ENCODE measurements at places on chromosomes 7 and 10. TPM values are rescaled to one million over a fixed set of nuclear protein-coding genes. Genes with fewer than 3 reads are reported as not detected.
A peak's percentile ranks its signal among the peaks of the same experiment; 100 is the strongest.

The DEPP1 gene
- polyA plus RNA-seq: 6.9 TPM

The IL6 gene
- not detected for polyA plus RNA-seq

The ENTPD7 gene
- 20.4 TPM for polyA plus RNA-seq

The SNCG gene
- polyA plus RNA-seq: 24.6 TPM

The RET gene
- 24.3 TPM for polyA plus RNA-seq

The SFXN2 gene
- polyA plus RNA-seq: 63.3 TPM

The DIP2C gene
- polyA plus RNA-seq: 20.7 TPM

The FAM200A gene
- polyA plus RNA-seq: 13.3 TPM

The CARD11 gene
- 1.2 TPM for polyA plus RNA-seq

The TAS2R3 gene
- polyA plus RNA-seq: 0.32 TPM

The PRPF18 gene
- 26.4 TPM for polyA plus RNA-seq

DNA sequence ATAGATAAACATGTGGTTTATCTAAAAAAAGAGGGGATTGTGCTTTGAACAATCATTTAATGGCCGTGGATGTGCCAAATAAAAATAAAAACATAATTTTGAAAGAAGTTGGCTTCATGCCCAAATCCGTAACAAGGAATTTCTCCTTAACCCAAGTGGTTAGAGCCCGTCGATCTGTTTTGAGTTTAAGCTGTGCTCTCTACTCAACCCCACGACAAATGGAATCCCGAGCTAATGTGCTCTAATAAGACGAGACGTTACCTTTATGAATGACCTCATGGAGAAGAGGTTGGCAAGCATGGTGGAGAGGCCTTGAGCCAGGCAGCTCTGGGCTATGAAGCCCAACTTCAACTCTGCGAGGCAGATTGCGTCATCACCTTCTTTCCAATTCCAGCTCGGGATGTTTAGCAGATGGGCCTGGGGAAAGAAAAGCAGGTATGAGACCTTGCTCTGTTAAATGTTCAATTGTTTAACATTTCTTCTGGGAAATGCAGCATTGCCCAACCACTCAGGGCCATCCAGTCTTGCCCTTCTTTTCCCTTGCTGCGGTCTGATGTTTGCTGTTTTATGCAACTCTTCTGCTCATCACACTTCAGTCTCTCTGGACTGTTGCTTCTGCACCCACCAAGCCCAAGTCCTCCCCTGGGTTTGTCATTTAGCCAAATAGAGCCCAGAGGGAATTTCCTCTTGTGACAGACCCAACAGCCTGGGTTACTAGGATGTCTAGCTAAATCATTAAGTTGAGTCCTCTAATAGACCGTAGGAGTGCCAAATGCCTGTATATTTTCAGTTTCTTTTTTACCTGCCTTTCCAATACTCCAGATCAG is 564.6 kb downstream of the KCNMA1 start:
- peak; percentile 28 for DNase-seq

GRCh38 chr10:48464871-48465736 is 139.8 kb downstream of the ARHGAP22 start:
- DNase-seq: no peak

- DNase-seq: no peak
Observed at GRCh38 chr7:75638594-75639070, 100.1 kb downstream of the HIP1 start.

GRCh38 chr10:24651923-24652322 is 71.8 kb downstream of the ARHGAP21 start:
- no peak for DNase-seq

DNA sequence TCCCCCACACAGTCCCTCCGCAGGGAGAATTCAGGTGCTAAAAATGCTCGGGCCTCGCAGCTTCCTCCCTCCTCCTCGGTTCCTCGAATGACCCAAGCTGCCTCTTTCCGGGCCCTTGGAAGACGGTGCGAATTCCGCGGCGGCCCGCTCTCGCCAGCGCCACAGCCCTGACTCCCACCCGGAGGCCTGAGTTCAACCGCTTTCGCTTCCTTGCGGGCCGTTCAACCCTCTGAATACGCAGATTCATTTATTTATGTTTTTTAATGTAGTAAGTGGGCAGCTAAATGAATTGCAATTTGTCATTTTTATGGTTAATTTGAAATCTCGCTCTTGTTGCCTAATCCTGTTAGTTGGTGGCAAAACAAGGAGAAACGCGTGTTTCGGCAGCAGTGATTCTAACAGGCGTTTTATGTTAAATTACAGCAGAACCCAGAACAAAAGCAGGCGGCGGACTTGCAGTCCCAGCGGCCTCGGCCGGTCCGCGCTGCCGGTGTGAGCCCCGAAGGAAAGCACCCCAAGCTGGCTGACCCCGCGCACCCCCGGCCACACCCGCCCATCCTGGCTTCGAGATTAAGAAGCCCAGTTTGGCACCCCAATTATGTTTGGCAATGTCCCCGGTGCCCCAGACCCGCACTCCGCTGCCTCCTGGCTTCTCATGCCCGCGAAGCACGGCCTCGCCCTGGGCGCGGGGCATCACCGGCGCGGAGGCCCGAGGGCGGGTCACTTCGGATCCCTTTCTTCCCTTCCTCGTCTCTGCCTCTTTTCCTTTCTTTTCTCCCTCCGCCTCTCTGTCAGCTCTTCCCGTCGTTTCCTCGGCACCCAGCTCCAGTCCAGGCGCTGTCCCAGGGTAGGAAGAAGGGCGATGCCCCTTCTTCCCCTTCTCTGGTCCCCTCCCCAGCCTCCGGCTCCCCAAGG is 75.9 kb downstream of the INSIG1 start:
- no peak for DNase-seq

- no peak for DNase-seq
Observed at GRCh38 chr7:27062946-27063345, 32.9 kb downstream of the HOXA1 start.

DNA sequence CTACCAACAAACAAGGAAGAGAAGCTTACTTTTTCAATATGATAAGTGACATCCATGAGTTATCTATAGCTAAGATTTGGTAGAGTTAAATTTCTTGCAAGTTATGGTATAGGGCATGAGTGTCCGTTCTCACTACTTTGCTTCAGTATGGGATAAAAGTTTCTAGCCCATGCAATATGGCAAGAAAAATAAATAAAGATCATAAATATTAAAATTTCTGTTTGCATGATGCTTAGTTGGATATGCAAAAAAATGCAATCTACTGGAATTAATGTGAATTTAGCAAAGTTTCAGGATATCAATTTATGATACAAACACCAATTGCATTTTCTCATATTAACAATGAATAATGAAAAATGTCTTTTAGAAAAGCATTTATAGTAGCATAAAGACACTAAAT is 148.7 kb upstream of the ADARB2 start:
- DNase-seq: no peak

DNA sequence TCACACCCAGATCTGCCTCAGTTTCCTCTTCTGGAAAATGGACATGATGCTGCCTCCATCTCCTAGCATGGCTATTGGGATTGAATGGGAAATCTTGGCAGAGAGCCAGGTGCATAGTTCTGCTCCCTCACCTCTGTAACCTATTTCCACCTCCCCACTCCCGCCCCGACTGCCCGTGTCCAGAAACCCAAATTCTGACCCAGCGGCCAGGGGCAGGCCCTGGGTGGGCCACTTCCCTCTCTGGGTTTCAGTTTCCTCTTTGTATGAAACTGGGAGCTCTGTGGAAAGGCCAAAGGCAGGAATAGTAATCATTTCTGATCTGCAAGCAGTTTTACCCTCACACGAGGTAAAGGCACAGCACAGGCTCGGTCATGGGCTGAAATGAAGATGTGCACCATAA is 74.1 kb upstream of the DUSP5 start:
- no peak for DNase-seq

- no peak for DNase-seq
Observed at GRCh38 chr10:79355420-79356017, 8.2 kb downstream of the PPIF start.

- no peak for DNase-seq
Observed at GRCh38 chr7:36381056-36381455, 8.6 kb upstream of the ANLN start.

DNA sequence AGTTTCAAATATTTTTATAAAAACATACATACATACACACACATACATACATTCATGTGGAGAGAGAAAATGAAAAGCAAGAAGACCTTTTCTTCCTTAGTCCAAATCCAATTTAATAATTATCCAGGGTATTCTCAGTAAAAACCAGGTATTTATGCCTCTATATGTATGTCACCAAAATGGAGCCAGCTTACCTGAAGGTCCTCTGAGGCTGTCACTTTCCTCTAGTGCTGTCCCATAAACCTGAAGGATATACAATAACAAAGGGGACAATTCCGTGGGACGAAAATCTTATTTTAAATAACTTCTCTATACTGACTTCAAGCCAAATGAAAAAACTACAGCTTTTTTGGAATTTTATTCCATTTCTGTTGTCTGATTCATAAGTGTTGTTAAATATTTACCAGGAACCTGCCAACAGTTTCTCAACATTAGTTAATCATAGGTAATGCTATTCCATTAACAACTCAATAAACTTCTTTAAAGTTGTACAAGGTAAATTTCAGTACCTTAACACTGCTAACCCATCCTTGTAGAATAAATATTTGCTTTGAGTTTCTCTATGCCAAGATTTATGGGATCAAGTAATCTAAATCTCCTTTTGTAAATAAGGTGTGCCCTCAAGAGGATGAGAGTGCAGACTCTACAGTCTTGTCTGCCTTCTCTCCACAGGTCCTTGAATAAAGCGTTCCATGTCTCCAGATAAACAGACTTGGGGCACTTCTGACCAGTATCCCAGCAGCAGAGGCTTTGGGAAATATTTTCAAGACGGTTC is 260.3 kb downstream of the AHR start:
- no peak for DNase-seq

DNA sequence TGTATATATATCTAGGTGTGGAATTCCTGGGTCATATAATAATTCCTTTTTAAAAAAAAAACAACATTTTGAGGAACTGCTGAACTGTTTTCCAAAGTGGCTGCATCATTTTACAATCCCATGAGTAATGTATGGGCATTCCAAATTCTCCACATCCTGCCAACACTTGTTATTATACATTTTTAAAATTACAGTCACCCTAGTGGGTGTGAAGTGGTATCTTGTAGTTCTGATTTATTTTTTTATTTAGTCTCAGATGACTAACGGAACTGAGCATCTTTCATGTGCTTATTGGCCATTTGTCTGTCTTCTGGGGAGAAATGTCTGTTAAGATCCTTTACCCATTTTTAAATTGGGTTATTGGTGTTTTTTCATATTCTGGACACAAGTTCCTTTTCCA is 12.0 kb upstream of the KLHL7 start:
- no peak for DNase-seq

DNA sequence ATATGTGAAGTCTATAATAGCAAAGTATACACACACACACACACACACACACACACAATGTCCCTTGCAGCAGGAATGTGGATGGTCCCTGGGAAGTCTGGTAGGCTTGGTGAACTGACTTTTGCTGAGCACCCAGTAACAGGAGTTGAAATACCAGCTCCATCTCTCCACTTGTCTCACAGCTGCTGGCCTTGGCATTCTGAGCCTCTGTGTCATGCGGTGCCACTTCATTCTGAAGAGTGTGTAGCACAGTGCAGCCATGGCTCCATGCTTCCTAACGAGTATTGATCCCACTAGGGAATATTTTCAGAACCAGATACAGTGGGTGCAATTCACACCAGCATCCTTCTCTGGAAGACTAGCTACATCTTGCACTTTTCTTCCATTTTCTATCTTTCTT is 192.4 kb downstream of the ADARB2 start:
- no peak for DNase-seq

DNA sequence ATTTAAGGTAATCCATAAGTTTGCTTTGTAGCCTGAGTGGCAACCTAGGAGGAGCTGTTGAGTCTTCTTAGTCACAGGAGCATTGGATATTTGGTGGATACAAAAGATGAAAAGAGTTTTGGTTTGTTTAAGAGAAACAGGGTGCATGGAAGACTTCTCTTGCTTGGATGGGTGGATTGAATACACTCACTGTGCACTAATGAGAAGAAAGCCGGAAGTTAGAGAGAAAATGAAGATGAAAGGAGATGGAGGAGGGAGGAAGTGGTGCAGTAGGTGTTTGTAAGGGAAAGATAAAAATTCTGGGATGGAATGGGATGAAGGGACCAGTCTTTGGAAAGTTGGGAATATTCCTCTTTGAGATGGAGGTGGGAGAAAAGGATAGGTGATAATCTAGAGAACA is 7.7 kb downstream of the MDFIC start:
- no peak for DNase-seq

DNA sequence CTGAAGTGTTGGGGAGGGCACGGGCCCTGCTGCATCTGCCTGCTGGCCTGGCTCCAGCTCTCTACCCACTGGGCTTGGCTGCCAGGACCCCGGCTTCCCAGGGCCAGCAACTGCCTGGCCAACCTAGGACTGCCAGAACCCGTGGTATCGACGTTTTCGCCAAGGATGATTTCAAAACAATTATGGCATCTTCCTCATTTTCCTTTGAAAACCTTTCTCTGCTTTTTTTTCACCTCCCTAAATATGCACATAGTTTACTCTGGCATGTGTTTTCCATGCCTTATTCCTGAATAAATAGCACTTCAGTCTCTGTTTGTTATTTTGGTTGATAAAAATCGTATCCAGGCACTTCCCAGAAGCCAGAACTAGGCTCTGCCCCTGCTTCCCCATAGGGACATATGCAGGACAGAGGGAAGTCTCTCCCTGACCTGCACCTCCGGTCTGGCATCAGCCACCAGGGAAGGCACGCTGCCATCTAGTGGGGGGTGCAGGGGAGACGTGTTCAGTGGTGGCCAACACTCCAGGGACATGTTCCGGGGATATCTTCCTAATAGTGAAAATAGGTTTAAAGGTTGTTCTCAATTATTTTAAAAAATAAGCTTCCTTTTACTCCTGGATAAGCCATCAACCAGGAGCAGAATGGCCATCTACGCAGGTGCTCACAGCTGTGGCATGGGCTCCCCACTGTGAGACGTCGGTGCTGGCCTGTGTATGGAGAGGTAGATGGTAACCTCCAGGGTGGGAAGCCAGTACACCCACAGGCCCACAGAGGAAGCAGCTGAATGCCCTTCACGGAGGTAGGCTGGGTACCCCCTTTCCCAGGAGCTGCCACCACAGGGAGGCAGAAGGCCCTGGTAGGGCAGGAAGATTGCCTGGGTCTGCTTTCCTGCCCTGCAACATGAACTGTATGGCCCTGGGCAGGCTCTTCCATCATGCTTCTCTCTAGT is 30.7 kb upstream of the ANTXRL start:
- DNase-seq: no peak

GRCh38 chr10:96637709-96638108 is 50.9 kb upstream of the TM9SF3 start:
- no peak for DNase-seq

- DNase-seq: no peak
Observed at GRCh38 chr7:100825215-100825671, 2.1 kb downstream of the EPHB4 start.
